ENCODE measurements at places on chromosomes 13 and 19.

- no peak for DNase-seq
These were observed 460.5 kb downstream of the COG6 start for GRCh38 chr13:40116008-40116407.

GRCh38 chr19:39413911-39414608, 1.6 kb downstream of the PLEKHG2 start:
- no peak for DNase-seq

DNA sequence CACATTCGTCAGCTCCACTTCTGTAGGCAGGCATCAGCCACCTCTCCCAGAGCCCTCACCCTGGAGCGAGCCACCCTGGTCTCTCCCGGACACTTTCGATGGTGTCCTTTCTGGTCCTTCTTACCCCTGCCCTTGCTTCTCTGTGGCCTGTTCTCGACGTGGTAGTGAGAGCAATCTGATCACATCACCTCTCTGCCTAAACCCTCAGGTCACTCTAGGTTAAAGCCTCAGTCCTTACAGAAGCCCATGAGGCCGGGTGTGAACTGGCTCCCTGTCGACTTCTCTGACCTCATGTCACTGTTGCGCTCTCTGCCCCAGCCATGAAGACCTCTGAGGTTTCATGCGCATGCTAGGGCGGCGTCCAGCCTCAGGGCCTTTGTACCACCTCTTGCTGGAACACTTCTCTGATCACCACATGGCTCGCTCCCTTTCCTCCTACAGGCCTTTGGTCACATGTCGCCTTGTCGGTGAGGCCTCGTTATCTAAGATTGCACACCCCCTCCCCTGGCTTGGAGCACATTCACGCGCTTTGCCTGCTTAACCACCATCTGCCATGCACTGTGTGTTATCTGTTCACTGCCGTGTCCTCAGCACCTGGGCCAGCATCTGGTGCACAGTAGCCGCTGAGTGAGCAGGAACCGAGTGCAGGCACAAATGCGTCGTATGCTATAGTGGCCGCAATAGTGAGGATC, 101.5 kb downstream of the DPF1 start:
- no peak for DNase-seq

DNA sequence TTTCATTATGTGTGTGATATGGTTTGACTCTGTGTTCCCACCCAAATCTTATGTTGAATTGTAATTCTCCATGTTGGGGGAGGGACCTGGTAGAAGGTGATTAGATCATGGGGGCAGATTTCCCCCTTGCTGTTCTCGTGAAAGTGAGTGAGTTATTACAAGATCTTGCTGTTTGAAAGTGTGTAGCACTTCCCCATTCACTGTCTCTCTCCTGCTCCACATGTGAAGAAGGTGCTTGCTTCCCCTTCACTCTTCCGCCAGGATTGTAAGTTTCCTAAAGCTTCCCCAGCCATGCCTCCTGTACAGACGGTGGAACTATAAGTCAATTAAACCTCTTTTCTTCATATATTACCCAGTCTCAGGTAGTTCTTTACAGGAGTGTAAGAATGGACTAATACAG, 54.3 kb upstream of the SERTM1 start:
- DNase-seq: no peak

- DNase-seq: no peak
These were observed 7.5 kb upstream of the WDR88 start for GRCh38 chr19:33124207-33125098.

DNA sequence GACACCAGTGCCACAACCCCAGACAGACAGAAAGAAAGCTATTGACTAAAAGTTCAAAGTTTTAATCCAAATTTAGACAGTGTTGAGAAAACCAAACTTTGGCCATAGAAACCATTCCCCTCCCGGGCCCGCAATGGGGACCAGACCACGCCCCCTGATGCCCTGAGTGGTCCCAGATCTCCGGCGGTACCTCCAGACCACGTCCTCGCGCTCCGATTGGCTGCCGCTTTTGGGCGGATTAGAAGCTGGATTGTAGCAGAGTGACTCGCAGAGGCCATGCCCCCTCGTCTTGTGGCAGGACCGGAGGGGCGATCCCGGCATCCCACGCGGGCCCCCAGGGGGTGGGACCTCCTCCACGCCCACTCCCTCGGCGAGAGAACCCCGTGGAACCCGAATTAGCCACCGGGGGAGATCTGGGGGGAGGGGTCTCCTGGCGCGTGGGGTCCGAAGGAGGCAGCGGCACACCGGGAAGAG, 797 bp upstream of the HSD17B14 start:
- peak; percentile 38 for DNase-seq

- no peak for DNase-seq
These were observed 172.1 kb upstream of the CSNK1A1L start for GRCh38 chr13:37277435-37278144.

GRCh38 chr19:23779645-23780044, 21.0 kb upstream of the ZNF681 start:
- DNase-seq: no peak

- DNase-seq: no peak
These were observed 20.4 kb downstream of the LMTK3 start for GRCh38 chr19:48490981-48491792.

GRCh38 chr13:75416327-75417011, 65.5 kb downstream of the TBC1D4 start:
- no peak for DNase-seq

All from thymus (tissue), 14 donors.